Naive B cell (primary cell): ENCODE measurements at places on chromosomes 11 and 22. TPM values are rescaled to one million over a fixed set of nuclear protein-coding genes. Genes with fewer than 3 reads are reported as not detected.
A peak's percentile ranks its signal among the peaks of the same experiment; 100 is the strongest.

The MYEOV gene
- not detected for polyA plus RNA-seq

The KCNK4 gene
- polyA plus RNA-seq: not detected

The SMIM35 gene
- 0.77 TPM for polyA plus RNA-seq

The HEPN1 gene
- not detected for polyA plus RNA-seq

The NECTIN1 gene
- polyA plus RNA-seq: not detected

The MRGPRX4 gene
- not detected for polyA plus RNA-seq

The ADAMTS8 gene
- polyA plus RNA-seq: not detected

The MS4A6E gene
- polyA plus RNA-seq: not detected

The CHRM4 gene
- polyA plus RNA-seq: not detected

The UBE2L6 gene
- polyA plus RNA-seq: 208 TPM

The ANKK1 gene
- not detected for polyA plus RNA-seq

GRCh38 chr11:113184498-113184897 is 129.9 kb upstream of the TTC12 start:
- H3K27me3 ChIP-seq: peaks cover 13% of the 10 kb centered on the region
- no peak overlapping the region for H3K27ac ChIP-seq
- DNase-seq: no peak
- H3K4me3 ChIP-seq: no peak overlapping the region

GRCh38 chr11:30582726-30583125 is 3.4 kb downstream of the MPPED2 start:
- peaks cover 17% of the 10 kb centered on the region for H3K4me1 ChIP-seq
- no peak for DNase-seq
- H3K27me3 ChIP-seq: peaks cover 38% of the 10 kb centered on the region
- H3K4me3 ChIP-seq: no peak overlapping the region
- no peak overlapping the region for H3K27ac ChIP-seq

DNA sequence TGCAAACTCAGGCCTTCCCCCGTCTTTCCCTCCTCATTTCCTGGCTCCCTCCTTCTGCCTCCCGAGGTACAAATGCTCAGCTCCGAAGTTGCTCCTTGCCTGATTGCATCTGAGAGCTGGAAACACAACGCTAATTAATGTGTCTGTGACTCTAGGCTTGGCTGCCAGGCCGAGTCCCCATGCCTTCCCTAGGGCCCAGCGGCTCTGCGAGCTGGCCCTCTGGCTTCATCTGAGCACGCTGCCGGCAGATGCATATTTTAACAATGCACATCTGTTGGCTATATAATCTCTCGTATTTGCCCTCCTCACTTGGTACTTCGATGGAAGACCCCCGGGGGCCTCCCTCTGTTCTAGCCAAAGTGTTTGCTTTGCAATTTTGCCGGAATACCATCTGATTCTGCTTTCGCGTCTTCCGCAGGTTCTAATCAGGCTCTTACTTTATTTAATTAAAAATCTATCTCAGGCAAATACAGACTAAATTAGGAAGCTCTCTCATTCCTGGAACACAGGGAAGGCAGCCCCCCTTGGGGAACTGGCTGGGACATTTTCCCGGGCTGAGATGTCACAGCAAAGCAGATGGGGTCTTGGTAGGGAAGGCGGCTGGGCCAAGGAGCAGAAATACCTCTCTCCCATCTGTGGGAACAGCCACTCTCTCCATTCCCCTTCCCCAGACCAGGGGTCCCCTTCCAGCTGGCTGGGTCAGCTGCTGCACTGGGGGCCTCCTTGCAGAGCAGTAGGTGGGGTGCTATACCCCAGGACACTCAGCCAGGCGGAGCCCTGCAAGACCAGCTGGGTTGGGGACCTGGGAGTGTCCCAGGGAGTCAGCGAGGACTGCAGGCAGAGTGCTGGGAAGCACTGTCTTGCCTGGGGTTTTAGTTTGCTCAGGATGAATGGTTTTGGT is 162.8 kb downstream of the ST3GAL4 start:
- no peak overlapping the region for H3K4me3 ChIP-seq
- peaks cover 17% of the 10 kb centered on the region for H3K27me3 ChIP-seq
- no peak for DNase-seq
- no peaks in the 10 kb centered on the region for H3K36me3 ChIP-seq
- no peaks in the 10 kb centered on the region for H3K4me1 ChIP-seq

GRCh38 chr22:49790912-49791311 is 36.8 kb downstream of the BRD1 start:
- peaks cover 23% of the 10 kb centered on the region for H3K36me3 ChIP-seq
- H3K27ac ChIP-seq: no peak overlapping the region
- H3K4me1 ChIP-seq: peaks cover 26% of the 10 kb centered on the region
- no peaks in the 10 kb centered on the region for H3K27me3 ChIP-seq

DNA sequence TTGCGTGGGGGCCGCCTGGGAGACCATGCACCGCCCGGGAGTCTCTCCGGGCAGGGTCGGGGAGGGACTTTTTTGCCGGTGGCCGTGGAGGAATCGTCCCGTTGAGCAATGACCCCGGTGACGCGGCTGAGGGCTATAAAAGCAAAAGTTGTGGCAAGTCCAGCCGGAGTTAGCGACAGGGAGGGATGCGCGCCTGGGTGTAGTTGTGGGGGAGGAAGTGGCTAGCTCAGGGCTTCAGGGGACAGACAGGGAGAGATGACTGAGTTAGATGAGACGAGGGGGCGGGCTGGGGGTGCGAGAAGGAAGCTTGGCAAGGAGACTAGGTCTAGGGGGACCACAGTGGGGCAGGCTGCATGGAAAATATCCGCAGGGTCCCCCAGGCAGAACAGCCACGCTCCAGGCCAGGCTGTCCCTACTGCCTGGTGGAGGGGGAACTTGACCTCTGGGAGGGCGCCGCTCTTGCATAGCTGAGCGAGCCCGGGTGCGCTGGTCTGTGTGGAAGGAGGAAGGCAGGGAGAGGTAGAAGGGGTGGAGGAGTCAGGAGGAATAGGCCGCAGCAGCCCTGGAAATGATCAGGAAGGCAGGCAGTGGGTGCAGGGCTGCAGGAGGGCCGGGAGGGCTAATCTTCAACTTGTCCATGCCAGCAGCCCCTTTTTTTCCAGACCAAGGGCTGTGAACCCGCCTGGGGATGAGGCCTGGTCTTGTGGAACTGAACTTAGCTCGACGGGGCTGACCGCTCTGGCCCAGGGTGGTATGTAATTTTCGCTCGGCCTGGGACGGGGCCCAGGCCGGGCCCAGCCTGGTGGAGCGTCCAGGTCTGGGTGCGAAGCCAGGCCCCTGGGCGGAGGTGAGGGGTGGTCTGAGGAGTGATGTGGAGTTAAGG is at the start of gene NEAT1:
Gene NEAT1 (plus strand): TSS at position 166 of the 883 bp plus-strand sequence.
- H3K4me3 ChIP-seq: peak within 1 kb of the TSS; percentile 98
- H3K27me3 ChIP-seq: no peaks in the 10 kb centered on the region
- DNase-seq: peak; percentile 79
- peak within 1 kb of the TSS; percentile 100 for H3K27ac ChIP-seq
- peaks cover 96% of the 10 kb centered on the region for H3K4me1 ChIP-seq

GRCh38 chr11:17197431-17197898 is 10.3 kb downstream of the PIK3C2A start:
- H3K27ac ChIP-seq: no peak overlapping the region
- no peaks in the 10 kb centered on the region for H3K36me3 ChIP-seq
- H3K27me3 ChIP-seq: no peaks in the 10 kb centered on the region
- no peak overlapping the region for H3K4me3 ChIP-seq

GRCh38 chr22:46971099-46971763 is 208.8 kb downstream of the TBC1D22A start:
- DNase-seq: peak; percentile 31
- H3K27ac ChIP-seq: peak overlapping the region; percentile 92
- H3K4me1 ChIP-seq: peaks cover 45% of the 10 kb centered on the region
- peak overlapping the region; percentile 59 for H3K4me3 ChIP-seq

DNA sequence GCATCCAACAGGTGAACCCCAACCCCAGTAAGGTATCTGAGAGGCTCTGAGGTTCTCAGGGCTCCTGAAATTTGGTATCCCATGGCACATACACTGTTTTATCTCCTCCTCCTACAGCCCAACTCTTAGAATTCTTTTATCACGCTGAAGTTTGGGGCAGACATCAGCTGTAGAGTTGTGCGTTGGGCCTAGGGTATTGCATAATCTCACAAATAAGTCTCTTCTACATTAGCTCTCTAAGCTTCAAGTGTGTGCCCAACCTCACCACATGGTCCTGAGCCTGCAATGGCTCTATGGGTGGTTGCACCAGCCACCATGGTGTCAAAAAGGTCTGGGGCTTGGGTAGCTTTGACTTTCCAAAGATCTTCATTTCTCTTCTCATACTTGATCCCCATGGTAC is 603.0 kb downstream of the BUD13 start:
- H3K4me1 ChIP-seq: no peaks in the 10 kb centered on the region
- peaks cover 10% of the 10 kb centered on the region for H3K27me3 ChIP-seq
- H3K27ac ChIP-seq: no peak overlapping the region
- H3K36me3 ChIP-seq: no peaks in the 10 kb centered on the region

DNA sequence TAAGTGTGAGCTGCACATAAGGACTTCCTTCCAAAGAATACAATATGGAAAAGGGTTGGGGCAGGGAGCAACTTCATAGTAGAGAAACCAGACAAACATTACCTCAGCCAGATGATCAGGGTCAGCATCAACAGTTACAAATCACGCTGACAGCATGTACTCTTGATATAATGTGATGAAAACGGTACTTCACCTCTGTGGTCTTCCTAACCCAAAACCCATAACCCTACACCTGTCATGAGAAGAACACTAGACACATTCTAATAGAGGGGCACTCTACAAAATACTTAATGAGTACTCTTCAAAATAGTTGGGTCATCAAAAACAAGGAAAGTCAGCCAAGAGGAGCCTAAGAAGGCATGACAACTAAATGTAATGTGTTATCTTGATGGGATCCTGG is 43.9 kb downstream of the RRAS2 start:
- H3K27me3 ChIP-seq: no peaks in the 10 kb centered on the region
- H3K4me1 ChIP-seq: peaks cover 35% of the 10 kb centered on the region
- H3K36me3 ChIP-seq: peaks cover 4% of the 10 kb centered on the region

GRCh38 chr11:128324531-128325141 is 262.7 kb downstream of the ETS1 start:
- H3K4me3 ChIP-seq: no peak overlapping the region
- no peak overlapping the region for H3K27ac ChIP-seq
- DNase-seq: no peak
- H3K27me3 ChIP-seq: no peaks in the 10 kb centered on the region

DNA sequence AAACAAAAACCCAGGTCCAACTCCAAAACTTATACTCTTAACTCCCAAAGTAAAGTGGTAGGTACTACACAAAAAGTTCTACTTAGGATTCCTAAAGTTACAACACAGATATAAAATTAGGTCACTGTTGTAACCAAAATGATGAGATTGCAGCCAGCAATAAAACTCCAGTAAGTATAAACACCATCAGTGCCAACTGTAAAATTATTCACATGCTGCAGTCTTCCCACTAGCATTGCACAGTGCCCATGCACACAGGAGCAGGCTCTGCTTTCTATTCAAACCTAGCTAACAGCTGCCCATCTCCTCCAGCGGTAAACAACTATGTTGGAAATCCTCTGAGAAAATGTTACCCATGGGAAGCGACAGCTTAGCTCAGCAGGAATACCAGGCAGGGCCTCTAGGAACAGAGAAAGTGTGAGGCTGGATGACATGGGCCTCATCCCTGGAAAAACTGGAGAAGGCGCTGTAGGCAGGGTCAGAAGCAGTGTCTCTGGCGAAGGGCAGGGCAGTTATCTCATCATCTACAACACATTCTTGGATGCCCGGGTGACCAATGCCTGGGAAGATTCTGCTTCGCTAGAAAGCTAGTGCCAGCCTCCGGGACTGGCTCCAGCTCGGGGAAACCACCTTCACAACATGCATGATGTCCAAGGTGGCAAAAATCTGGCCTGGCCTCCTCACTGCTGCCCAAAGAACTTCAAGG is 9.1 kb downstream of the CPT1A start:
- H3K36me3 ChIP-seq: no peaks in the 10 kb centered on the region
- peaks cover 46% of the 10 kb centered on the region for H3K4me1 ChIP-seq
- no peak for DNase-seq
- no peaks in the 10 kb centered on the region for H3K27me3 ChIP-seq

- H3K4me1 ChIP-seq: peaks cover 71% of the 10 kb centered on the region
- H3K27ac ChIP-seq: peak overlapping the region; percentile 83
Measured at GRCh38 chr11:1519028-1520010, 32.7 kb upstream of the MOB2 start.

DNA sequence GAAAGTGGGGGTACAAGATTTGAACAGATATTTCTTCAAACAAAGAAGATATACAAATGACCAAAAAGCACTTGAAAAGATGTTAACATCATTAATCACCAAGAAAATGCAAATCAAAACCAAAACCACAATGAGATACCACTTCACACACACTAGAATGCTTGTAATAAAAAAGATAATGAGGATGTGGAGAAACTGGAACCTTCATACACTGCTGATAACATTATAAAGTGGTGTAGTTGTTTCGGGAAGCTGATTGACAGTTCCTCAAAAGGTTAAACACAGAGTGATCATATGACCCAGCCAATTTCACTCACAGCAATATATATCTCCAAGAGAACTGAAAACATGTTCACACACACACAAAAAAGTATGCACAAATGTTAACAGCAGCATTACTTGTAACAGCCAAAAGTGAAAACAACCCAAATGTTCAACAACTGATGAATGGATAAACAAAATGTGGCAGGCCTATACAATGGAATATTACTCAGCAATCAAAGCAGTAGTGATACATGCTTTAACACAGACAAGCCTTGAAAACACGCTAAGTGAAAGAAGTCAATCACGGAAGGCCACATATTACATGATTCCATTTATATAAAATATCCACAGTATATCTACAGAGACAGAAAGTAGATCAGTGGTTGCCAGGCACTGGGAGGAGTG is 15.1 kb downstream of the PITPNB start:
- no peaks in the 10 kb centered on the region for H3K27me3 ChIP-seq
- peaks cover 36% of the 10 kb centered on the region for H3K36me3 ChIP-seq
- H3K4me1 ChIP-seq: peaks cover 29% of the 10 kb centered on the region
- no peak for DNase-seq
- no peak overlapping the region for H3K4me3 ChIP-seq

- H3K27ac ChIP-seq: peak overlapping the region; percentile 46
- no peaks in the 10 kb centered on the region for H3K36me3 ChIP-seq
- no peak for DNase-seq
- no peaks in the 10 kb centered on the region for H3K4me1 ChIP-seq
- peaks cover 8% of the 10 kb centered on the region for H3K27me3 ChIP-seq
- no peak overlapping the region for H3K4me3 ChIP-seq
Measured at GRCh38 chr11:122747351-122747781, 90.9 kb upstream of the CRTAM start.

GRCh38 chr11:130815956-130816355 is 100.3 kb downstream of the SNX19 start:
- H3K27me3 ChIP-seq: peaks cover 38% of the 10 kb centered on the region
- no peaks in the 10 kb centered on the region for H3K4me1 ChIP-seq
- no peak overlapping the region for H3K27ac ChIP-seq
- H3K36me3 ChIP-seq: no peaks in the 10 kb centered on the region

DNA sequence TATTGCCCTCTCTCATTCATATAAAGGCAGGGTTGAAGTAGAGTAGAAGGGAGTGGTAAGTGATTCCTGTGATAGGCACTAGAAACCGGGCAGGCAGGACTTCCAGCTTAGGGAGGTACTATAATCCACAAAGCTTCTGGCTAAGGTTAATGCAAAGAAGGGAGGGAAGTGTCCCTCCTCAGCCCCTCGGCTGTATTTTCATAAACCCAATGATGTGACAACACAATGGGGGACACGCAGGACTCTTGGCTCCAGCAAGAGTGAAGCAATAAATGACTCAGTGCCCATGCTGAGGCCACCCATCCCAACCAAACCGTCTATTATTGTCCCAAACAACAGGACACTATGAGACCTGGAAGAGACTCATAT is 90.7 kb downstream of the ETS1 start:
- H3K4me1 ChIP-seq: peaks cover 97% of the 10 kb centered on the region
- no peaks in the 10 kb centered on the region for H3K27me3 ChIP-seq
- no peak for DNase-seq
- peak overlapping the region; percentile 65 for H3K4me3 ChIP-seq

GRCh38 chr11:119585043-119585781 is 143.8 kb downstream of the NECTIN1 start:
- H3K27ac ChIP-seq: no peak overlapping the region
- peak overlapping the region; percentile 72 for H3K4me3 ChIP-seq
- peaks cover 15% of the 10 kb centered on the region for H3K4me1 ChIP-seq
